SHP77 treated with DMSO at 0.1 percent for 48 hours (cell line): ENCODE measurements at places on chromosomes 6 and 20.

GRCh38 chr20:22491194-22491505 lies 93.2 kb downstream of the FOXA2 start:
- no peak for DNase-seq

DNA sequence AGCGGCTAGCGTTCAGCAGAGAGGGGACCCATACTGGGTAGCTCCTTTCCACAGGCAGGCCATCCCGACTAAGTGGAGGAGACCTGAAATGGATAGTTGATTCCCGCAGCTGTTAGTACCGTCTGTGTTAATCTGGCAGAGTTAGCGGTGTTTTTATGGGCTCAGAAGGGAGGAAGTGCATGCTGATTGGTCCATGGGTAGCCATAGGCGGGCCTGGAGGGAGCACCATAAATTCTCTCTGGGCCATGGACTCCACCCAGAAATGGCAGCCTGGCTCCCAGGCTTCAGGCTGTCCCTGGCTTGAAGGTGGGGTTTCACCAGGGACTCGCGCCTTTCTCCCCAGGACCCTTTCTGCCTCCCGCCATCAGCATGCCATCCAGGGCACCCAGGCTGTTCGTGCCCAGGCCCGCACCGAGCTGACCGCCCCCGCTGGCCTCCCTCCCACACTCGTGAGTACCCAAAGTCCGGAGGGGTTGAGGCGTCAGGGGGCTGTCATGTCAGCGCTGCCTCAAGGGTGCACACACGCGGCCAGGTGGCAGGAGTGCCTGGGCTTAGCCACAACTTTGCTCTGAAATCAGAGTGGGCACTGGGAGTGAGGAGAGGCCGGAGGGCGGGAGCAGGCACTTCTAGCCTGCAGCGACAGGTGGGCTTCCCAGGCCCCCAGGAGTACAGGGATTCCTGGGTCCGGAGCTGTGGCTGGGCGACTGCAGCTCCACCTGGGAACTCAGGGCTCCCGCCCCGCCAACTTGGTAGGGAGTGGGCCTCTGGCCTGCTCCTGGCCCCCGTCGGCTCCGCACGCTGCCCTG lies 694.3 kb upstream of the FLRT3 start:
- DNase-seq: no peak

DNA sequence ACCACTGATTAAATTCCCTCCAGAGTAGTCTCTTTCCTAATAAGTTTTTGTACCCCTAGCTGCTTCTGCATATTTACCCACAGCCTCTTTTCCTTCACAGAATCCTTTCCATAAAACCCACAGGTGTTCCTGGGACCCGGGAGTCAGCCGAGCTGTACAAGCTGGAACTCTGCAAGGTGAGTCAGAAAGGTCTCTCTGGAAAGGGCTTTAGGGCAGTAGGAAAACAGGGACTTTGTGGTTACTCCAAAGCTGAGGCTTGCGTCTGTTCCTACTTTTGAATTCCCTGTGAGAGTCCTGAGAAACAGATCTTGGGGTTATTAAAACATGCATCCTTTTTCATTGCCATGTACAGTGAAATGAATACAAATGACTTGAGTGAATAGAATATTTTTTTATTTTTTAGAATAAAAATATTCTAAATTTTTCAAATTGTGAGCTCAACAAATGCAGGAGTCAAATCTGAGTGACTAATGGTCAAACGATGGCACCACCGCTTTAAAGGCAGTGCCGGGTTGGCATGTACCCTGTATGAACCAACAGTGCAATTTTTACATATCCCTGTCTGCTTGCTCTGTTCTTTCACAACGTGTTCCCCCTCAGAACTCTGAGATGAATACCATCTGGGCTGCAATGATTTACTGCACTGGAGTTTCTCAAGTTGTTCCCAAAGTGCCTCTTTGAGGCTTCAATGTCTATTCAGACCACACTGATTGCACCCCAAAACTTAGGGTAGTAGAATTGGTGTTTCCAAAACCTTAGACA lies 78.4 kb downstream of the GFRAL start:
- DNase-seq: no peak

DNA sequence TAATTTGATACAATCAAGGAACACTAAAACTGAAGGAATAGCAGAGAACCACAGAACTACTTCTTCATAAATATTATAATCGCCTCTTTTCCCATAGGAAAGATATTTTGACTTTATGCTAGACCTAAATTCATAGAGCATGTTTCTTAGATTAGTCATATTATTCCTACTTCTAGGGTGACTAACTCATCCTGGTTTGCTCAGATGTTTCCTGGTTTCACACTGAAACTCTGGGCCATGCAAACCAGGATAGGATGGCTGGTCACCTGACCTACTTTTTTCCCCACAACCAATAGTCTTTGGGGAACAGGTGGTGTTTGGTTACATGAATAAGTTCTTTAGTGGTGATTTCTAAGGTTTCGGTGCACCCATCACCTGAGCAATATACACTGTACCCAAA lies 42.8 kb downstream of the MMS22L start:
- no peak for DNase-seq

GRCh38 chr20:43537921-43538877 lies 20.6 kb upstream of the SGK2 start:
- DNase-seq: peak; percentile 18

- no peak for DNase-seq
Measured at GRCh38 chr6:150486048-150486447, 113.6 kb upstream of the PLEKHG1 start.

- DNase-seq: no peak
Measured at GRCh38 chr6:33330736-33331135, 13.2 kb upstream of the ZBTB22 start.

- no peak for DNase-seq
Measured at GRCh38 chr6:153051801-153052200, 49.3 kb upstream of the MTRF1L start.

DNA sequence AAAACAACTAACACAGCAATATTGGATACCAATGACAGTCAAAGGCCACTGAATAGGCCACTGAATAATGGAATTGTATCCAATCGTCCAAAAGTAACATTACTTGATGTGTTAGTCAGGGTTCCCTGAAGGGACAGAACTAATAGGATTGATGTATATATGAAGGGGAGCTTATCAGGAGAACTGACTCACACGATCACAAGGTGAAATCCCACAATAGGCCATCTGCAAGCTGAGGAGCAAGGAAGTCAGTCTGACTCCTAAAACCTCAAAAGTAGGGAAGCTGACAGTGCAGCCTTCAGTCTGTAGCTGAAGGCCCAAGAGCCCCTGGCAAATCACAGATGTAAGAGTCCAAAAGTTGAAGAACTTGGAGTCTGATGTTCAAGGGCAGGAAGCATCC lies 571.4 kb downstream of the PRKN start:
- DNase-seq: no peak

DNA sequence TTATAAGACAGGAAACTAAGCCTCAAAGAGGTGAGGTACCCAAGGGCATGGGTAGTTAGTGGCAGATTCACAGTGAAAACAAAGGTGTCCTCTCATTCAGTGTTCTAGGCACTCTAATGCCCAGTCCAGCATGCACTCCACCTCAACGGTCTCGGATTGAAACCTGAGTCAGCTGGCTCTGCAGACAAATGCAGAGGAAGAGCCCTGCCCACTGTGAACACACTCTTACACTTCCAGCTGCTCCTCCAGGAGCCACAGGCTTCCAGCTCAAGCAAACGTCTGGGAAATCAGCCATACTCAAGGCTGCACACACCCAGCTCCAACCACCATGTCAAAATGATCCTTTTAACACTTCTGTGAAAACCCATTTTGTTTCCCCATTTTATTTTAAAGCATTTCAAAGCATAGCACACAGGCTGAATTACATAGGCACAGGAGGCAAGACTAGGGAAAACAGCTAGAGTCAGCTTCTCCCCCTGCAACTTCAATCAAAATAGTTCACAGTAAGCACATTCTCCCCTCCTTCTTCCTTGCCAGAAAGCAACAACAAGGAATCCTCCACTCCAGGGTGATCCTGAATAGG lies 3.0 kb upstream of the IL17A start:
- no peak for DNase-seq

- DNase-seq: no peak
Measured at GRCh38 chr6:82195619-82196018, 51.9 kb downstream of the IBTK start.

DNA sequence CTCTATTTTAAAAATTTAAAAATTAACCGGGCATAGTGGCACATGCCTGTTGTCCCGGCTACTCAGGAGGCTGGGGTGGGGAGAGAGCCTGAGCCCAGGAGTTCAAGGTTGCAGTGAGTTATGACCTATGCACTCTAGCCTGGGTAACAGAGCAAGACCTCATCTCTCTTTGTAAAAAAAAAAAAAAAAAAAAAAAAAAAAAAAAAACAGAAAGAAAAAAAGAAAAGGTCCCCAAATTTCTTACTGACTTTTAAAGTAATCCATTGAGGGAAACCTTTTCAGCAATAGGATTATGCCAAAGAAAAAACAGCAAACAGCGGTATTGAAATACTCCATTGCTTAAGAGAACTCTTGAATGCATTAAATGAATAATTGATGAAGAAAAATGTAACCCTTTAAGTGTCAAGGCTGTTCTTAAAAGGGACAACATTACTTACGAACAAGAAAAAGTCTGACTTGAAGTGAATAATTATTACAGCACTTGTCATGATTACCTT lies 6.0 kb upstream of the DNAAF9 start:
- DNase-seq: no peak

DNA sequence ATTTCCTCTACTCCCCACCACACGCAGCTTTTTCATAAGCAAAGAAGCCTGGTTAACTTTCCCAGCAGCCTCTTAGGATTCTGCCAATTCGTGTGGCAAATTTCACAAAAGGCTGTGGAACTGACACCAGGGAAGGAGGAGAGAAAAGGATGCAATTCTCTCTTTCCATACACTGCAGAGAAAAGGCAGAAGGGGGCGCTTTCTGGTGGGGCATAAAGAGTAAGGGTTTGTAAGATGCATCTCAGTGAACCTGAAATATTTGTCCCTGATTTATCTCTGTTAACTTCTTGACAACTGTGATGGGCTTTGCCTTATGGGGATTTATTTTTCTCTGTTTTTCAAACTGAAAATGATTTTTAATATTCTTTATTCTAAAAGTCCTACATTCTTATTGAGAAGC lies 45.5 kb upstream of the GLP1R start:
- DNase-seq: no peak

DNA sequence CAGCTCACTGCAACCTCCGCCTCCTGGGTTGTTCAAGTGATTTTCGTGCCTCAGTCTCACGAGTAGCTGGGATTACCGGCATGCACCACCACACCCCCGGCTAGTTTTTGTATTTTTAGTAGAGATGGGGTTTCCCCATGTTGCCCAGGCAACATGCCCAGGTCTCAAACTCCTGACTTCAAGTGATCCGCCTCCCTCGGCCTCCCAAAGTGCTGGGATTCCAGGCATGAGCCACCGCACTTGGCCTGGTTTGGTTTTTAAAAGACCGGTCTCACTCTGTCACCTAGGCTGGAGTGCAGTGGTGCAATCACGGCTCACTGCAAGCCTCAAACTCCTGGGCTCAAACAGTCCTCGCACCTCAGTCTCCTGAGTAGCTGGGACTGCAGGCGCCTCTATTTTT lies 40.1 kb downstream of the VSTM2L start:
- no peak for DNase-seq

DNA sequence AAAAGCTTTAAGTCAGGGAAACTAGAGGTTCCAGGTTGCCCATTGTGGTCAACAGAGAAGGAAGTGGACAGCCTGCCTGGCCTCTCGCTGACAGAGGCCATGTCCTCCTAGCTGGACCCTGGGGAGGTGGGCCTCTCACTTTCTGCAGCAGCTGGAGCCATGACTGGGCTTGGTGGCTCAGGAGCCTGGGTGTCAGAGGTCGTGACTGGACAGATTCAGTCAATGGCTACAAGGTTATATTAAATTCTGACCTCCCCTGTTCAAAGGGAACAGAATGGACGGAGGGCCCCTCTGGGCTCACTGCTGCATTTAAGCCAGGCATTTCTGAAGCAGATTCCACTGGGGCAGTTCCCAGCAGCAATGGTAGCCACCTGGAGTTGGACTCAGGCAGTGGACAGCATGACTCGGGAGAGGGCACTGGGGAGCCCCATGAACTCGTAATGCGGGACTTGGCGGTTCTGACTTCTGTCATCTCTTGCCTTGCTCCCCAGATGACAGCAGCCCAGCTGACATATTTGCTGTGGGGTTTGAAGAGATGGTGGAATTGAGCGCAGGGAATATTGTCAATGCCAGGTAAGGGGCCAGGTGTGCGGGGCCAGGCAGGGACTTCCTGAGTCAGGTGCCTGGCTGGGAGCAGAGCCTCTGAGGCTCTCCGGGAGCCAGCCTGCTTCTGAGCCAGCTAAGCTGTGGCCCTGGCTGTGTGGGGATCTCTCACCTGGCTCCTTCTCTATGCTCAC lies 86.7 kb downstream of the SYNJ2 start:
- DNase-seq: no peak

DNA sequence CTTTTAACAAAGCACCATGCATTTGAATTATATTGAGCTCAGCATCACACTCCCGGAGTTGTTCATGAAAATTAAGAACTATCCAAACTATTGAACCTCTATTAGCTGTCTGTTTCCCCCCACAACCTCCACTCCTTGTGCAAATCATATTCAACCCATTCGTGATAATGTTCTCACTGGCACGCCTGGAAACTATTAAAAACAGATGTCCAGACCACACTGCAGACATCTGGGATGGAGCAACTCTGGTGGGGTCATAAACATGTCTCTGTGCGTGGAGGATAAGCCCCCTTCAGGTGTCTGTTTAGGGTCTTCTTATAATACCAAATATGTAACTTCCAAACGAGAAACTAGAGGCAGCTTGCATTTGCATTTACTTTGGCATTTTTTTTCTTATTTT lies 193.7 kb downstream of the TFAP2A start:
- no peak for DNase-seq

DNA sequence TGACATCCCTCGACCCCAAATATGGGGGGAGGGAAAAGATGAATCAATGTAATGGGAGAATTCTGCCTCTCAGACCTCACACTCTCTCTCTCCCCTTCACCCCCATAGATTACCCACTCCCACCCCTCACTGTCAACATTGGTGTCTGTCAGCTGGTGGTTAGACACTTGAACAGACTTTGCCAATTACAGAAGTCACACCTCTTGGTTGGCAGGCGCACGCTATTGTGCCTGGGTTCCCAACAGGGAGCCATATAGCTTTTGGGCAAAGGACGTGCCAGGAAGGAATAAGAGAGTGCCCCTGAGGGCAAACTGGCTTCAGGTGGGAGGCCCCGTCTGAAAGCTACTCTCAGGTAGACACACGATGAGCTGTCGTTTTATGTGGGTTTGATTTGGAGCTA lies 54.1 kb upstream of the FYN start:
- DNase-seq: no peak

DNA sequence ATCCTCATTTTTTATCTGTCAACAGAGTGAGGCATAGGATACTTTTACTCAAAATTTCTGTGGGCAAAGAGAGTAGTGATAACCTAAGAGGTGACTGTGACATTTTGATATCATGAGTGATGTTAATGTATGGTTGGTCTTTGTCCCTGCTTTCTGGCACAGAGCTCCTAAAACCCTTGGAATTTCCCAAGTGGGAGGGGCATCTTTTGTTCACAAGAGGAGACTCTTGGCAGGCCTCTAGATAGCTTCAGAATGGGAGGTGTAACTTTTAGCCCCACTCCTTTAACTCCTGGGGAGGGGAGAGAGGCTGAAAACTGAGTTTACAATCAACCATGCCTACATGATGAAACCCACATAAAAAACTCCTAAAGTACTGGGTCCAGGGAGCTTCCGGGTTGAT lies 527.8 kb downstream of the RFPL4B start:
- no peak for DNase-seq
